ENCODE measurements at places on chromosomes 5 and 9. TPM values are rescaled to one million over a fixed set of nuclear protein-coding genes. Genes with fewer than 3 reads are reported as not detected.

DNA sequence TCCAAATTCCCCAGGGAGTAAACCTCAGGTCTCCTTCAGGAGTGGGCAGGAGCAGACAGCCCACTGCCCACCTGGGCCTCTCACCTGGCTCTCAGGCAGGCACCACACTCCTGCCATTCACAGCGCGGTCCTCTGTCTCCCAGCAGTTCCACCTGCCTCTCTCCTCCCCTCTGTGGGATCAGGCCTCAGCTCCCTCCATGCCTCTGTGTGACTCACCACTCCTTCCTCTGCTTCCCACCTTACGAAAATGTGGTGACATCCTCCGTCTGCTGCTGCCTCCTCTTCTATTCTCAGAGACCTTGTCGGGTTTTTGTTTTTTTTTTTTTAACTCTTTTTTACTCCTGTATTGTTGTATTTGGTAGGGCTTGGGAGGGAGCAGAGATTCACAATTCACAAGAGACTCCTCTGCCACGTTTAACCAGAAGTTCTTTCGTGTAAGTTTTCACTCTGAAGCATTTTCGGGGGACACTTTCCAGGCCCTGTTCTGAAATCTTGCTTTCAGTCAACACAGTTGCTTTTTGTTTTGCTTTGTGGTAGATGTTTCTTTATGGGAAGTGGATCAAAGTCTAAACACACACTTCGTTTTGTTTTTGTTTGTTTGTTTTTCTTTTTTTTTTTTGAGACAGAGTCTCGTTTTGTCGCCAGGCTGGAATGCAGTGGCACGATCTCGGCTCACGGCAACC, 21.1 kb upstream of the CDKN2AIPNL start:
- no peak for DNase-seq

GRCh38 chr5:143448518-143448917, 45.0 kb upstream of the NR3C1 start:
- DNase-seq: no peak

- peak; percentile 73 for DNase-seq
These were observed 113.0 kb downstream of the KLHL3 start for GRCh38 chr5:137622850-137623249.

DNA sequence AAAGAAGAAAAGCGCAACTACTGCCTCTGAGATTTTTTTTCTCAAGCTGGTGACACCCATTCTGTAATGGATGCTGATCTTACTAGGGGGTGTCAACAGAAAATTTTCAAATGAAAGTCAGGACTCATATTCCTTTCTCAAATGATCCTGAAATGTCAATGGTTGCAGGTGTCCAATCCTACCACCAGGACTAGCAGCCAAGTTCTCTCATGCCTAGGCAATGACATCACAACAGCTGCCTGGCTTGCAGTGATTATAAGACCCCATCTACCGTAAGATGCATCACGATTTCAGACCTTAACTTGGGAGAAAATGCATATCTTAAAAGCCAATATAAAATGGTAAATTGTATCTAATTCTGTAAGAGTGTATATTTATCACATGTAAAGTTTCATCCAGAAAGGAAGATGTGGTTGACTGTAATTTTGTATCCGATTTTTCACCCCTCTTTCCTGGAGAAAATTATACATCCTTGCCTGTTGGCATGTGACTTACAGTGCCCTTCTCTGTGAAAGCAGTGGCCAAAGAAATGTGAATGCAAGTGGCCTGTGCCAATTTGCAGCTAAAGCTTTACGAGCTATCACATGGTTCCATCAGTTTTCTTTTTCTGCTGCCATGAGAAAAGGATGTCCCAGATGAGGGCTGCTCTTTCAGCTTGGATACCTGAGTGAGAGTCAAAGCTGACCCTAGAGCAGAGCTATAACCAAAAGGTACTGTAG, 104.4 kb downstream of the DENND1A start:
- no peak for DNase-seq

- DNase-seq: peak; percentile 59
These were observed 149.2 kb upstream of the CDKN2B start for GRCh38 chr9:22158271-22158670.

DNA sequence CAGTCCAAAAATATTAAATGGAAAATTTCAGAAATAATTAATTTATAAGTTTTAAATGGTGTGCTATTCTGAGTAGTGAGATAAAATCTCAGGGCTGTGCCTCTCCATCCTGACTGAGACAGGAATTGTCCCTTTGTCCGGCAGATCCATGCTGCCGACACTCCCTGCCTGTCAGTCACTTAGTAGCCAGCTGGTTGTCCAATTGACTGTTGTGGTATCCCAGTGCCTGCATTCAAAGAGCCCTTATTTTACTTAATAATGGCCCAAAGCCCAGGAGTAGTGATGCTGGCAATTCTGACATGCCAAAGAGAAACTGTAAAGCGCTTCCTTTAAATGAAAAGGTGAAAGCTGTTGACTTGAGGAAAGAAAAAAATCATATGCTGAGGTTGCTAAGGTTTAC, 157.5 kb downstream of the ENC1 start:
- no peak for DNase-seq

DNA sequence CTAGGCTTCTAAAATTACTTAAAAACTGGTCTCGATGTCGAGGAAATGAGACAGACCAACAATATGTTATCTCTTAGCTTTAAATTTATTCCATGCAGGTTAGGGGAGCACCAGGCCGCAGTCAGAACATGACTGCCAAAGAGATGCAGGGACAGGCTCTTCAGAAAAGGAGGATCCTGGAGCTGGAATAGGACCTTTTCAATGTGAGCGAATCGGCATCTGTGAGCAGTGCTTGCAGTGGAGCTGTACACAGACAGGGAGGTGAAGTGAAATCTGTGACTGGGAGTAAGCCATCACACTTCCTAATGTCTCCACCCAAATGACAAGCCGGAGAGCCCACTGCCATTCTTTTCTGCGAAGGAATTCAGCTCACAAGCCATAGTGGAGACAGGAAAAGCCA, 78.2 kb downstream of the EFNA5 start:
- no peak for DNase-seq

DNA sequence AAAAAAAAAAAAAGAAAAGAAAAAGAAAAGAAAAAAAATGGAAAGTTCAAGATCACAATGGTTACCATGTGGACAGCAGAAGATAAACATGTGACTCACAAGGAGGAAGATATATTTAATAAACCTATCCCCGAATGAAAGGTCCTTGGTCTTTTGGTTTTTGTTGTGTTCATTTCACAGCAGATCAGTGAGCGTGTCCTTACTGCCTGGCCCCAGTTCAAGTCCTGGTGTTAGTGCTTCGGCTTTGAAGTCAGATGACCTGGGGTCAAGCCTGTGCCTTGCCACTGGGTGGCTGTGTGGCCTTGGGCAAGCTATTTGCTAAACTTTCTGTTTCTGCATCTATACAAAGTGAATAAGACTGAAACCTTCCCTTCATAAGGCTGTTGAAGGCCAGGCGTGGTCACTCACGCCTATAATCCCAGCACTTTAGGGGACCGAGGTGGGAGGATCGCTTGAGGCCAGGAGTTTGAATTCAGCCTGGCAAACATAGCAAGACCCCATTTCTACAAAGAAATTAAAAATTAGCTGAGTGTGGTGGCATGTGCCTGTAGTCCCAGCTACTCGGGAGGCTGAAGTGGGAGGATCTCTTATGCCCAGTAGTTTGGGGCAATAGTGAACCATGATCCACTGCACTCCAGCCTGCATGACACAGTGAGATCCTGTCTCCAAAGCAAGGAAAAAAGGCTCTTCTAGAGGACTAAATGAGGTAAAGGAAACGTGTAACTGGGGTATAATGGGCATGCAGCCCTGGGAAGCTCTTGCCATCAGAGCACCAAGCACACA, 94.5 kb upstream of the SPATA31D4 start:
- peak; percentile 91 for DNase-seq

GRCh38 chr5:133205204-133205603, 153.4 kb downstream of the HSPA4 start:
- no peak for DNase-seq

GRCh38 chr5:178378527-178379484, 146.2 kb upstream of the PHYKPL start:
- DNase-seq: no peak

DNA sequence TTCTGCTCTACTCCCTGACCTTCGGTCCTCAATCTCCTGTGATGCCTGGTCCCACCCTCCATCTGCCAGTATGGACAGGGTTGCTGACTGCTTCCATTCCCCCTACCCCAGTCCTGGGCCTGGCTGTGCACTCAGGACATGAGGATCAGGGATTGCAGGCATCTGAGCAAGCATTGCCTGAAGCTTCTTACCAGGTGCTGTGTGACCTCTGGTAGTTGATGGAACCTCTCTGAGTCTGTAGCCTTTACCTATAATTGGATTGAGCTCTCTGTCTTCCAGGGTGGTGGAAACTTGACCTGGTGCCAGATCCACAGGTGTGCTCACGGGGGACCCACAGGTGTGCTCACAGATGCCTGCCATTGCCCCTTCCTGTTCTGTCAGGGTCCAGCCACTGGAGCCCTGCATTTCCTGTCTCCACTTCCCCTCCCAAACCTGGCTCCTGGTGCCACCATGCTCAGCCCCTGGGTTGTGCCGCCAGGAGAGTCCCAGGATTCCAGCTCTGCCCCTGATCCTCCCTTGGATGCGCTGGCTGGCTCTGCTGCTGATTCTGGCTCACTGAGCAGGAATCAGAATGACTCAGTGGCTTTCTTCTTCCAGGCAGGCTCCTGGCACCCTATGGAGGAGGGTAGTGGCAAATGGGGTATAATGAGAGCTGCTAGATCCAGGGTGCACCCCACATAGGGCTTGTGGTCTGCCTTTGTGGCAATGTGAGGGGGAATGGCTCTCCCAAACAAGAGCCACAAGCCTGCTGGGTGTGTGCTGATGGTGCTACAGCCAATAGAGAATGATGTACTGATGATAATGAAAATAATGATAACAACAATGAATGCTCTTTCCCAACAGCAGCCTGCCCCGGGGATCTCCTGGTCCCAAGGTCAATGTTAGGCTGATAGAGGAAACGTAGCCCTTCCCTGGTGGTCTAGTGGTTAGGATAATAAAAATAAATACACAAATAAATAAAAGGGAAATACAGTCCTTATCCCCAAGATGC, 35.2 kb upstream of the PSD2 start:
- DNase-seq: peak; percentile 81

DNA sequence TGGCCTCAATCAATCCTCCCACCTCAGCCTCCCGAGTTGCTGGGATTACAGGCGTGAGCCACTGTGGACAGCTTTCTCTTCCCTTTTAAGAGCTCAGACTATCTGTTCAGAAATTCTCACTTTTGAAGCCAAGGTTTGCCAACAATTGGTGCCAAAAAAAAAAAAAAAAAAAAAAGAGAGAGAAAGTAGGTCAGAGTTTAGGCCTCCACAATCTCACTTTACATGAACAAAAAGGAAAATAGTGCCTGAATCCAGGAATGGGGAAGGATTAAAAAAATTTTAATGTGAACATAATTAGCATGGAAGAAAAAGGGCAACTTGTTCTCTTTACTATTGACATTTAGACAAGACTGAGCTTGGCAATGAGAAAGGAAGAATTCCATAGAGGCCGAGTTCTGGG, 94.1 kb downstream of the NSG2 start:
- no peak for DNase-seq

- peak; percentile 74 for DNase-seq
These were observed 11.7 kb upstream of the ERBIN start for GRCh38 chr5:65914641-65915196.

GRCh38 chr5:87136096-87136495, 131.6 kb upstream of the RASA1 start:
- peak; percentile 70 for DNase-seq

- no peak for DNase-seq
These were observed 457.8 kb downstream of the RASEF start for GRCh38 chr9:82604947-82605656.

- DNase-seq: no peak
These were observed 433 bp upstream of the PTAR1 start for GRCh38 chr9:69760278-69760610.

GRCh38 chr5:4905674-4906520, 234.2 kb upstream of the ADAMTS16 start:
- DNase-seq: no peak

- DNase-seq: no peak
These were observed 617.9 kb upstream of the CDH18 start for GRCh38 chr5:20605732-20606525.

DNA sequence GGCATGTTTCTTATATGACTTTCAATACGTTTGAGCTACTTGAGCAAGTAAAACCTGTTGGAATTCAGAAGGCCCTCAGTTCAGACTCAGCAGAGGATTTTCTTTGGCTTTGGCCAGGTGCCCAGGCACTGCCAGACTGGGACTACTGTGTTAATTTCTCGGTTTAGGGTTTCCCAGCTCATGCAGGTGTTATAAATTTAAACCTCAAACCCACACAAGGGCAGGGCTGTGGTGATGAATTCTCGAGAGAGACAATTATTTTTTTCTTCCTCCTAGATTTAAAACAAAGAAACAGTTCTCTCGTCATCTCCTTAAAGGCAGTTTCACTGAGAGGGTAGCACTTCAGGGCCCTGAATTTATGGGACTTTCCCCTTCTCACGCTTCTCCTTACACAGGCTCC, 406.0 kb upstream of the PIK3R1 start:
- DNase-seq: no peak

DNA sequence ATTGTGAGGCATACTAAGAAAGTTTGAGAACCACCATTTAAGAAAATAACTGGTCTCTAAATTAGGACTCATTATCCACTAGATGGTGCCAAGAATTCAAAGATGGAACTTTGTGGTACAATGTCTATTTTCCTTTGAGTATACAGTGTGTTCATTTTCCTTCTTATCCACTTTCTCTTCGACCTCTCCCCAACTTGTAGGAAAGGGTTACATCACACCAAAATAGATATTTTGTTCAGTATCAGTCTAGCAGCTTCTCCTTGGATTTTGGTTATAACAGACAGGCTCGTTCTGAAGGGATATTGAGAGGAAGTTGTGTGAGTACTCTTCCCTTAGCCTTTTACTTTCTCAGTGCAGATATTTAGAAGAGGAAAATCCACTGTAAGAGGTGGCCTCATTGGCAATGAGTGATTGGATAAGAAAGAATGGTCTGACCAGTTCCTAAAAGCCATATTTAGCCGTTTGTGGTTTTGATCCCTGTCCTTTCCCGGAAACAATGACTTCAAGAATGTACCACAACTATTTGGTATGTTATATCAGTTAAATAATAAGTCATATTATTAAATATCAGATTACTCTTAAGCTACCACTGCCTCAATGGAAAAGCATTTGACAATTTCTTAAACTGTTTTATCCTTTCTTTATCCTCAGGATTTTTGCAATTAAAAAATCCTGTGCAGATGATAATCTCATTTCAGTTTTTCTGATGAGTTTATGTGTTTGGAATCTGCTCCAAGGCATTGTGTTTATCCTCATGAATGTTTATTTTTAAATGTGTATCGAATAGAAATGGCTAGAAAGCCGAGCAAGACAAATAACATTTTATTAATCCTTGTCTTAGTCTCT, 69.0 kb upstream of the GRAMD2B start:
- DNase-seq: peak; percentile 95

- DNase-seq: peak; percentile 92
These were observed 143.9 kb upstream of the STC2 start for GRCh38 chr5:173472164-173472563.

The WHRN gene
- total RNA-seq: 5.2 TPM

The DOLK gene
- total RNA-seq: 20.5 TPM

The SLCO6A1 gene
- not detected for total RNA-seq

The TMOD1 gene
- total RNA-seq: 1.6 TPM

The FEM1C gene
- 25.9 TPM for total RNA-seq

The PCDHB6 gene
- total RNA-seq: 0.40 TPM

The KIAA0825 gene
- 3.3 TPM for total RNA-seq

The PLAC8L1 gene
- not detected for total RNA-seq

The MEF2C gene
- 1.8 TPM for total RNA-seq

The CDH18 gene
- not detected for total RNA-seq

The PCDHGA3 gene
- 1.0 TPM for total RNA-seq

The TNFAIP8 gene
- 57.9 TPM for total RNA-seq

The PRR16 gene
- 0.35 TPM for total RNA-seq

All from renal cortical epithelial cell (primary cell).